SK-N-SH (cell line): ENCODE measurements at places on chromosomes 11 and 22. TPM values are rescaled to one million over a fixed set of nuclear protein-coding genes. Genes with fewer than 3 reads are reported as not detected.

GRCh38 chr11:48036466-48036865, 56.1 kb downstream of the PTPRJ start:
- no peak for DNase-seq

GRCh38 chr11:65127473-65128181, 5.5 kb downstream of the MRPL49 start:
- no peak for DNase-seq

DNA sequence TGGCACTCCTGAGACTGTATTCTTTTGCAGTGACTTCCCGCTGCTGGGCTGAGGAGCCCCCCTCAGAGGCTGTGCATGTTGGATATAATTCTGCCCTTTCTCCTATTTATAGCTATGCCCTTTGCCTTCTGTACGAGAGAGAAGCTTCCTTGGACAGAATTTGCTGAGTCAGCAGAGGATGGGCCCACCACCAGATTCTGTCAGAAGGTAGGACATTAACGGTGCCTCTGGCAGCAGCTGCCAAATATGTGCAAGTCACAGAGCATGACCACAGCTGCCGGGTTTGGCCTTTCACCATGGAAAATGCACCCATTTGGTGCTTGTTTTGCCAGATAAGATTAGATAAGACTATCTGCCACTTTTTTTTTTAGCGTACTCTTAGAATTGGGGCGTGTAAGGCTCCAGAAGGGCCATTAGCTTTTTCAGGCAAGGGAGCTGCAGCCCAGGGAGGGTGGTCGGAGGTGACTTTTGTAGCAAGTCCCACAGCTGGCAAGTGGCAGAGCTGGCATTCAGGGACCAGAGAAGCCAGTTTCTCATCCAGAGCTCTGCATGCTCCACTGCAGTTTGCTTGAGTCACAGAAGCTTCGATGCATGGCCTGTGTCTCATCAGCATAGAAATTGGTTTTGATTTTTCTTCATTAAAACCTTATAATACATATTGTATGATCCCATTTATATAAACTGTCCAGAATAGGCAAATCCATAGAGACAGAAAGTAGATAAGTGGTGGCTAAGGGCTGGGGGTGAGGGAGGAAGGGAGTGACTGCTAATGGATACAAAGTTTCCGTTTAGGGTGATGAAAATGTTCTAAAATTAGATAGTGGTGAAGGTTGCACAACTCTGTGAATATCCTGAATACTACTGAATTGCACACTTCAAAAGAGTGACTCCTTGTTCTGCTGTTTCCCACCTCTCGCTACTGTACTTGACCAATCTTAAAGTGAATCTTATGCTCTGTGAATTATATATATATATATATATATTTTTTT, 15.8 kb downstream of the UPB1 start:
- DNase-seq, result no peak

DNA sequence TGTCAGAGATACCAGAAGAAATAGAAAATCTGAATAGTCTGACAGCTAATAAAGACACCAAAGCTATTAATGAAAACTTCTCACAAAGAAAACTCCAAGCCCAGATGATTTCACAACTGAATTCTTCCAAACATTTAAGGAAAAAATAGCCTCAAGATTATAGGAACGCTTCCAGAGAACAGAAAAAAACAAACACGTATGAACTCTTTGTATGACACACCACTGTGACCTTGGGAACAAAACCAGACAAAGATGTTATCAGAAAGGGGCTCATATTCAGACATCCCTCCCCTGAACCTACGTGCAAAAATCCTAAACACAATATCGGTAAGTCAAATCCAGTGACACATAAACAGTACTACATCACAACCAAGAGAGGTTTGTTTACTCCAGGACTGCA, 23.5 kb downstream of the CERK start:
- DNase-seq, result peak; percentile 67

DNA sequence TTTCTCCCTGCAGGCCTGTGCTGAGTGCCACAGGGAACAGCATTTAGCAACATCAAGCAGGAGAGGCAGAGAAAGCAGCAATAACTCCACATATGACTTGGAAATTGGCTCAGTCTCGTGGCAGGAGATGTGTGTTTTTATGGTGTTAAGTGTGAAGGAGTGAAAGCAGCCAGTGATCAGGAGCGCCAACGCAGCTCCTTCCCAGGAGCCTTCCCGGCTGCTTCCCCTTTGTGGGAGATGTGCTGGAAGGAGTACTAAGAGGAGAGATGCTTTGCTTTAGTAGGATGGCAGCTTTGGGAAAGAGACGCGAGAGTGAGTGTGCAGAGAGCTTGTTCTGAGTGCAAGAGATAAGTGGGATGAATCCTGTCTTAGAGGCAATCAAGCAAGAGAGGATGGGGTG, 54.7 kb upstream of the KIRREL3 start:
- DNase-seq, result no peak

DNA sequence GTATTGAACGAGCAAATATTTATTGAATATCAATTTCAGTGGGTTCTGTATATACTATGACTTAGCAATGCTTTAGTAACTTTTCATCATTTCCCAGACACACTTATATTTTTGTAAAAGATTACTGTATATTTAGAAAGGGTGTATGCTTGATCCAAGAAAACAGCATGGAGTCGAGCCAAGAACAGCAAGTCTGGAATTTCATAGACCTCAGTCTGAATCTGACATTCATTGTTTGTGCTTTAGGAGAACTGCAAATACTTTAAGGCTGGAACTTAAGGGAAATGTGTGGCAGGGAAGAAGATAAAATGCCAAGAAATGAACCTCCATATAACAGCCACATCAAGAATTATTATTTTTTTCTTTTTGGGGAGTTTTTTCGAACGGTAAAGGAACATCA, 1156.8 kb downstream of the LRRC4C start:
- DNase-seq, result no peak

DNA sequence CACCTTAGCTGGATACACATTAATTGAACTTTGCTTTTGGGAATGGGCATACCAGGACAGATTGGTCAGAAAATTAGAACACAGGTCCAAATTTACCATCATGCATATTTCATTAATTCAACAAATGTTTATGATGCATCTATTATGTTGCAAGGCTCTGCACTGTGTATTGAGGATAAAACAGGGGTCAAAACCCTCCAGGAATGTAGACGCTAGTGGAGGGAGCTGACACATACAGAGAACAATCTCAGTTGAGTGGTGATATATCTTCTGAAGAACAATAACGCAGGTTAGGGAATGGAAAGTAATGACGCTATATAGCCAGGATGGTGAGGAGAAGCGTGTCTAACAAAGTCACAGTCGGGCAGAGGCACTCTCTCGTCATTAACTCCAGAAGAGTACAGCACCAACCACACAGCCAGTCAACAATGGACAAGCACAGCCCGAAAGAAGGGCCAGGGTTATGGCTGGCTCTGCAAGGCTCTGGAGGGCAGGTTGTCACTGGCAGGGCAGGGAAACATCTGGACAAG, 3.8 kb downstream of the FLI1 start:
- DNase-seq, result no peak

- DNase-seq, result peak; percentile 3
These were observed 5.8 kb upstream of the GNAZ start for GRCh38 chr22:23064381-23065068.

SPON1 gene
- polyA plus RNA-seq, result not detected in 2 replicates

CASP5 gene
- not detected in 2 replicates for polyA plus RNA-seq
